ENCODE measurements at places on chromosomes 5 and 9. TPM values are rescaled to one million over a fixed set of nuclear protein-coding genes. Genes with fewer than 3 reads are reported as not detected.

DNA sequence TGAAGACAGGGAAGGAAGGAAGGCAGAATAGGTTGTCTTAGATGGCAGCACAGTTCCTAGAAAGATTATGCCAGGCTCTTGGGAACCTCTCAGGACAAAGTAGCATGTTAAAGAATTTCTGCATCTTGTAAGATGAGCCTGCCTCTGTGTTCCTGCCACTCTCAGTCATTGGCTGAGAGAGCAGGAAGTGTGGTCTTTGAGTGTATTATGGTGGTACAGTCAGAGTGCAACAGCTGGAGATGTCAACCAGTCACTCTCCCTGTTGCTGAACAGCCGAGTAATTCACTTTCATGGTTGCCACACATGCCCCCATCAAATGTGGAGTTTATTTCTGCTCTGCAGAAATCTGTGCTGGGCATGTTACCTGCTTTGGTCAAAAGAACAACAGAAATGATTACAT is 659.6 kb upstream of the RIOK2 start:
- no peak for DNase-seq

The TMEM232 gene
- 5.7 TPM for total RNA-seq

DNA sequence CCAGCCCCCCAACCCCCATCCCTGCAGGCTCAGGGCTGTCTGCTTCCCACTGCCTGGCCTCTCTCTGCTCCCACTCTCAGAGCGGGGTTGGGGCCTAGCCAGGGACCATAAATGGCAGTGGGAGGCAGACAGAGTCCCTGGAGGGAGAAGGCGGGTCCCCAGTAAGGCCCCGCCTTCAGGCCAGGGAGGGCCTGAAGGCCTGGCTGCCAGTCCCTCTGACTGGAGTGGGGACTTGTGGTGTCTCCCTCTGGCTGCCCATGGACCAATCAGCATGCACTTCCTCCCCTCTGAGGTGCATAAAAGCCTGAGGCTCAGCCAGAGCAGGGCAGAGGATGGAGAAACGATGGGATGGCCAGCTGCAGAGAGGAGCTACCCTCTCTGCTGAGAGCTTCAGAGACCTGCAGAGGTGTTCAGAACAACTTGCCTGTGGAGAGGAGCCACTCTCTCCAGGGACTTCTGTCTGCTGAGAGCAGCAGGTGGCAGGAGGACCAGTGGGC is 2.7 kb upstream of the BTNL9 start:
- DNase-seq, result no peak

The FBXL7 gene
- 12.3 TPM for total RNA-seq

The IFNK gene
- not detected for total RNA-seq

The CRHBP gene
- 2.0 TPM for total RNA-seq

The GSN gene
- total RNA-seq, result 510 TPM

DNA sequence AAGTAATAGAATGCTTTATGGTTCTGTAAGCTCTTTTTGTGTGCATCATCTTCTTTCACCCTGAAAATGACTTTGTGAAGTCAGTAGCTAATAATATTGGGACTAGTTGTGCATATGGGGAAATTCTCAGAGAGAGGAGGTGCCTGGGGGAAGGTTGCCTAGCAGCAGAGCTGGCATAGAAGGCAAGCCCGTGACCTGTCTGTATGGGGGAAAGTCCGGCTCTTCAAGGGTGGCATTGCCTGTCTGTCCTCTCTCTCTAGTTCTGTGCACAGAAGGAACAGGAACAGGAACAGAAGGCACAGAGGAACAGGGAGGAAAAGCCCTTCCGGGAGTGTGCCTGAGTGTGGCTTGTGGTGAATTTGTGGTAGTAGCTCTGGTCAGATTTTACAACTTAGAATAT is 33.1 kb downstream of the SH3GL2 start:
- DNase-seq, result no peak

DNA sequence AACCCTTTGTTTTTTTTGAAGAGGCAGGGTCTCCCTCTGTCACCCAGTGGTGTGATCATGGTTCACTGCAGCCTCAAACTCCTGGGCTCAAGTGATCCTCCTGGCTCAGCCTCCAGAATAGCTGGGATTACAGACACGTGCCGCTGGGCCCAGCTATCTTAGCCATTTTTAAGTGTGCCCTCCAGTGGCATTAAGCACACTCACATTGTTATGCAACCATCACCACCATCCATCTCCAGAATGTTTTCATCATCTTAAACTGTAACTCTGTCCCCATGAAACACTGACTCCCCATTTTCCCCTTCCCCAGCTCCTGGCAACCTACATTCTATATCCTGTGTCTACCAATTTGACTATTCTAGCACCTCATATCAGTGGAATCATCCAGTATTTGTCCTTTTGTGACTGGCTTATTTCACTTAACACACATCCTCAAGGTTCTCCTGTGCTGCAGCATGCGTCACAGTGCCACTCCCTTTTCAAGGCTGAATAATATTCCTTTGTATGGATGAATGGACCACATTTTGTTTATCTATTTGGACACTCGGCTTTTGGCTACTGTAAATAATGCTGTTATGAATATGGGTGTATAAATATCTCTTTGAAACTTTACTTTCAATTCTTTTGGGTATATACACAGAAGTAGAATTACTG is 12.5 kb upstream of the RAPGEF1 start:
- DNase-seq, result no peak

GRCh38 chr5:174120401-174121005 is 75.0 kb downstream of the NSG2 start:
- no peak for DNase-seq
